HuH-7.5 (cell line): ENCODE measurements at places on chromosomes 5 and 9.

DNA sequence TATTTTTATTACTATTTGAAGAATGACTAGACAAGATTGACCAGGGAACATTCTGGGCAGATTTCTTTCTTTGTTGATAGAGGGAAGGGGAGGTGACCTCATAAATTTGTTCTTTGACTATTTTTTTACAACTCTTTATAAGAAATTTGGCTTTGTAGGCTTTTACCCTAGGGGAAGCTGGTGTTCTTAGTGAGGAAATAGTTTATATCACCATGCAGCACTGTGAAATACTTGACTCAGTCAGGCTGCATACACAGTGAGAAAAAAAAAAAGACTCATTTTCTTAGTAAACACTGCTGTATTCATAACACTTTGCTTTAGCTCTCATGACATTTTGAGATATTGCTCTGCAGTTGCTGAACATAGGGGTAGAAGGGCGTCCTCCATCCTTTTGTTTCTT is 336.6 kb upstream of the PIK3R1 start:
- no peak for DNase-seq

- no peak for DNase-seq
Measured at GRCh38 chr5:150092159-150092787, 5.9 kb upstream of the CSF1R start.

- no peak for DNase-seq
Measured at GRCh38 chr9:84138541-84138940, 157.9 kb downstream of the RMI1 start.

- no peak for DNase-seq
Measured at GRCh38 chr9:97806721-97807120, 46.3 kb upstream of the FOXE1 start.

DNA sequence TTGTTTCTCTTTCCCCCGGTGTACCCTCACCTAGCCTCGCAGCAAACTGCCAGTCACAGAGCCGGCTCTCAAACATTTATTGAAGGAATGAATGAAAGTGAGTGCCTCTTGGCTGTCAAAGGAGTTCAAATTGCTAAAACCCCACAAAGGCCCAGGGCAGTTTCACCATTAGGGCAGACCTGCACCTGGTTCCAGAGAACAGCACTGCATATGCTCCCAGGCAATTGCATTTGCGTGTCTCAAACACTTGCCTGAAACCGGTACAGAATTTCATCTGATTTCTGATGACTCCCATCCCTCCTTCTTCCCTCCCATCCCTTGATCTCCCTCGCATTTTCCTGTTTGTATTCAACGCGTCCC is 165.6 kb upstream of the ZNF462 start:
- DNase-seq, result no peak

DNA sequence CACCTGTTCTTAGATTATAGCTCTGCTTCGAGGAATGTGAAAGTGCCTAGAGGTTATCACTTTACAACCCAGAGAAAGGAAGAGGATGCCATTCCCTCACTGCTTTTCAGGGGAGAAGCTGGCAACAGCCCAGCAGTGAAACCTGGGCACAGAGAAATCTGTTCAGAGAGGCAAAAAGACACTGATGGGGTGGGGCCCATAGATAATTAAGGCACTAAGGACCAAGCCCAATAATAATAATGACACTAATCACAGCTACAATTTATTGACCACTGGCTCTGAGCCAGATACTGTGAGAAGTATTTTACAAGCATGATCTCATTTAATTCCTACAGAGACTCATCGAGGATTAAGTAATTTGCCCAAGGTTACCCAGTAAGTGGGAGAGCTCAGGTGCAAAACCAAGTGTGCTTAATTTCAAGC is 168.3 kb downstream of the PIK3R1 start:
- no peak for DNase-seq
